ENCODE measurements at places on chromosomes 4 and X.
A peak's percentile ranks its signal among the peaks of the same experiment; 100 is the strongest.

DNA sequence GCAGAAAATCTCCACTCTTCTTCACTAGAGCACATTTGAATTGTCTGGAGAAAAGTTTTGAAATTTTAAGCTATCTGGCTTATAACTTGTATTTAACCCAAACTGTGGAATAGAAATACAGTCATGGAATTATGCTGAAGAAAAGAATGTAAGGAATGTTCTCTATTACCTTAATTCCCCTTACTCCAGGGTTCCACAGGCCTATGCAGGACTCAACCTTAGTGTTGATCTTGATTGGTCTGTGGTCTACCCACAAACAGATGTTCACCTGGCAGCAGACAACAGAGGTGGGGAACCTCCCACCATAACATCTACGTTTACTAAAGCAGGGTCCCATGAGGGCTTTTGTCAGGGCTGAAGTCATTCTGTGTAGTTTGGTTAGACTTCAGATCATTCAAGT lies 189.3 kb upstream of the GPRIN3 start:
- ATAC-seq: no peak

- peak; percentile 39 for ATAC-seq
Observed at GRCh38 chr4:14853176-14853943, 148.9 kb upstream of the CPEB2 start.

DNA sequence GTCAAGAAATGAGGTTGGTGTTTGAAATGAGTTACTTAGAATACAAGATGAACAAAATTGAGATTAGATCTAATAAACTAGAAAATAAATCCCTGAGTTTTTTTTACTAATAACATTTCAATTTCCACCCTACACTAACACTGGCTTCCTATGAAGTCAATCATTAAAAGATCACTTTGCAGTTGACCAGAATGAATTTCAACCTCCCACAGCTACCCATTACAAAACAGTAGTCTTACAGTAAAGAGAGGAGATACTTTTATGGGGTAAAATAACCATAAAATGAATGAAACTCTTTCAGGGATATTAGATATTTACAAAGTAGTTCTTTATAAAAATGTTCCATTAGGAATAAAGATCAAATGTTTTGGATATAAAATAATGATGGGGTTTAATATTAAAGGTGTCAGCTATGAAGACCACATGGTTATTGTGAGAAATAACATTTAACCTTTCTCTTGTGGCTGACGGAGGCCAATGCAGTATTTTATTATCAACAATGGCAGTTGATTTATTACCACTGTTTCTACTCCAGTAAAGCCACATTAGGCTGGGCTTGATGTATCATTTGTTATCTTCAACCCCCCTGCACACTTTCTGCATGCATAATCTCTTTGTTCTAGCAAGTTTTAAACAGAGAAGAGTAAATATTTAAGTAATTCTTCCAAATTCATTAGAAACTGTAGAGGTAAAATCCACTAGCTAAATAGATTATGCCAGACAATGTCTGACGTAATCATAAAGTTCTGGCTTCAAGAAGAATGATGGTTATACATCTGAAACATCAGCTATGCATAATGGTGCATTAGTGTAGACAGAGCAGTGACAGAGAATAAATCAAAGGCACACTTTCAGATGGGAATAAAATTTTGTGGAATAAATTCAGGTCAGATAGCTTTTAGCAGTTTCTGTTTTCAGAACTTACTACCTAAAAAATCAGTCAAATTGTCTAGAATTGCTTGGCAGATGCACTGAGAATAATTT lies 516.6 kb downstream of the PCDH18 start:
- no peak for ATAC-seq

DNA sequence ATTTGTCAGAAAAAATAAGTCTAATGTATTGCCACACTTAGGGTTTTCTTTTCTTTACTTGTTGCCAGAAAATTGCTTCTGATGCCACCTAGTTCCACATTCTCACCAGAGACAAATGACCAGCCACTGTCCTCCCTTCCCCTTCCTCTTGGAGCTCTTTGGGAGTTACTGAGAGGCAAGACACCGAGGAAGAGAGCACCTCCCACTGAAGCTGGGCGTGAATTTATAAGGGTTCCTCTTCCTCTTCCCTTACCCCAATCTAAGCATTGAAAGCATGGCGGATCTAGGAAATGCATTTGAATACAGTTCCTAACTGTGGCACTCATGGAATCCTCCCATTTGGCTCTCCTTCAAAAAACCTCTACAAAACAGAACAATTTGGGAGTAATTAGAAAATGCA lies 30.0 kb downstream of the ANXA3 start:
- no peak for ATAC-seq

- peak; percentile 66 for ATAC-seq
Observed at GRCh38 chr4:139297001-139297410, 4.3 kb upstream of the NAA15 start.

GRCh38 chr4:7466904-7467303 lies 32.2 kb upstream of the PSAPL1 start:
- ATAC-seq: no peak

GRCh38 chrX:153637121-153638040 lies 9.6 kb upstream of the DUSP9 start:
- no peak for ATAC-seq

DNA sequence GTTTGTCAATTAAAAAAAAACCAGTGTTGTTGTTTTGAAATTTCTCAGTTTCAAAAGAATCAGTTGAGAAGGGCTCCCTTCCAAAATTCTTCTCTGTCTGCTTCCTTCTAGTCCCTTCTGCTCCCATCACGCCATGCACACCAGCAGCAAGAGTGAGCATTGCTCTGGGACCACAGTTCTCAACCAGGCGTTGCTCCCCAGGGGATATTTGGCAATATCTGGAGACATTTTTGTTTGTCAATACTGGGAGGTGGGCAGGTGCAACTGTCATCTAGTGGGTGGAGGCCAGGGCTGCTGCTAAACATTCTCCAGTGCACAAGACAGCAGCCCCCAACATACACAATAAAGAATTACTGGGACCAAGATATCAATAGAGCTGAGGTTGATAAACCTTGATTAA lies 74.8 kb upstream of the EGFL6 start:
- ATAC-seq: no peak

- ATAC-seq: peak; percentile 69
Observed at GRCh38 chr4:140004549-140004895, 149.5 kb downstream of the MAML3 start.

DNA sequence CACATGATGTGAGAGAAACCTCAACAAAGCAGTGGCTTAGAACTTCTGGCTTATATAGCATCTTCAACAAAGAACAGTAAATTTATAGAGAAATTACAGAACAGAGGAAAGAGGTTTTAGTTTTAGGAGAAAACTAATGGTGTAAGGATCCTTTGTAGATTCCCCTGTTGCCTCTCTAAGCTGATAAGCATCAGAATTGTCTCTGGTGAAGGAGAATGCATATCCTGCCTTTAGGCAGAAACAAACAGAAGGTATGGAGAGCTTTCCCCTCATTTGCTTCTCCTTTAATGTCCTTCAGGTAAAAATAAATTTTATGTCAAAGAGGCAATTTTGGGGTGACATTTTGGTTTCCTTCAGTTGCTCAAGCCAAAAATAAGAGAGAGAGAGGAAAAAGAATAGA lies 625.9 kb downstream of the CCSER1 start:
- no peak for ATAC-seq

DNA sequence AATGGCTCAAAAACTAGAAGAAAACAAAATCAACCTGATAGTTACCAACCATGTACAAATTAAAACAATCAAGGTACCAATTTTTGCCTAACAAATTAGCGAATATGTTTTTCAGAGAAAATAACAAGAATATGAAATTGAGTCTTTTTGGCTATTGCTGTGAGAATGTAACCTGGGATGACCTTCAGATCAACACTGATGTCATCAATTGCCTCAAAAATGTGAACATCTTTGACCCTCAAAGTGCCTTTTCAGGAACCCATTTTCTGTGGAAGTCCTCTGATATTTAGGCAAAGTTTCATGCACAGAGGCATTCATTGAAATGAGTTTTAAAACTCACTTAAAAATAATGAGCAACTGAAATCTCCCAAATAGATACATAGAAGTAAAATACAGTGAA lies 6.1 kb downstream of the RELL1 start:
- no peak for ATAC-seq

DNA sequence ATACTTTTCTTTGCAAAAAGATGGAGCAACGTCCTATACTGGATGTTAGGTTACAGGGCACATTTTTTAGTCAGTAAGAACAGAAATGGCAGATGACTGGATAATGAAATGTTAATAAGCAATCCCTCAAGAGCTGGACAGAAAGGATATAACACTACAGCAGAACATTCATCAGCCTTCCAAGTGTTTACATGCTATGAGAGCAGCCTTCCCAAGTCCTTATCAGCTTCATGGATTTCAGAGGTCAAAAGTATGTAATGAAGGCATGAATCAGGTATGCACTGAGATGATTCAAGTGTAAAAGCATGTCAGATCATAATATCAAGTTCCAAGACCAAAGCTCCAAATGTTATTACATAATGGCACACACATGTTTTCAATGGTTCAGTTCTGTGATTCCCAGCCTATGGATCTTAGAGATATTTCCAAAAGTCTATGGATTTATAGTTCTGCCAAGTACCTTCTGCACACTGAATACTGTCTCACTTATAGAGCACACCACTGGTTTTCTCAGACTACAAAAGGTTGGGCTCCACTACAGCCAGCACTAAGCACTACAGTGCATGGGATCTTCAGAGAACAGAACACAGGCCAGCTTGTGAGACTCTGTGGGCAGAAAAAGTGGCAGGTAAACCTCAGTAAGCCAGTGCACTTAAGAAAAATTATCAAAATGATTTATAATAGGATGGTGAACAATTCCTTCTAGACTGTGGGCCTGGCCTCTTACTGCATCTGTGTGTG lies 49.2 kb downstream of the GPC4 start:
- ATAC-seq: no peak

DNA sequence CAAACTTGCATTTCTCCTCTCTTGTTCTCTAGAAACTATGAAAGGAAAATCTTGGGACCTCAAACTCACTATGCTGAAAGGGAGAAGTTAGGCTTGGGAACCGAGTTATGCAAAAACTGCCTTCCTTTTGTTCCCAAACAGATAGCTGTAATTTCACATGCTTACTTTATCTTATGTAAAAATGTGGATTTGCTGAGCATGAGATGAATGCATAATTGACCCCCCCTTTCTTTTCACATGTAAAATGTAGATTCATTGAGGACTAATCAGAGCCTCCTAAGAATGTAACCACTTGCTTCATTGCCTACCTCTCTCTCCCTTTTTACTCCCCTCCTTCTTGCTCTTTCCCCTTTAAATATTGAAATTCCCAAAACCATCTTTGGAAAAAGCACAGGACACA lies 18.0 kb downstream of the TBC1D9 start:
- no peak for ATAC-seq

DNA sequence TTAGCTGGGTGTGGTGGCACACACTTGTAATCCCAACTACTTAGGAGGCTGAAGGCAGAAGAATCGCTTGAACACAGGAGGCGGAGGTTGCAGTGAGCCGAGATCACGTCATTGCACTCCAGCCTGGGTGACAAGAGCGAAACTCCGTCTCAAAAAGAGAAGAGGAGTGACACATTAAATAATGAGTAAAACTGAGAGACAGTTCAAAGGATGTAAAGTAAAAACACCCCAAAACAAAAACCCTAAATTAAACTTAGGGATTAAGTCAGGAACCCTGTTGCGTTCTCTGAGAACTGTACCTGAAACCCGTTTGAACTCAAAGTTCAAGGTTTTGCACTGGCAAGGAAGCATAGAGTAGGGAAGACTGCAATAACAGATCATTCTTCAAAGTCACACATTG lies 141.7 kb downstream of the BRWD3 start:
- no peak for ATAC-seq

DNA sequence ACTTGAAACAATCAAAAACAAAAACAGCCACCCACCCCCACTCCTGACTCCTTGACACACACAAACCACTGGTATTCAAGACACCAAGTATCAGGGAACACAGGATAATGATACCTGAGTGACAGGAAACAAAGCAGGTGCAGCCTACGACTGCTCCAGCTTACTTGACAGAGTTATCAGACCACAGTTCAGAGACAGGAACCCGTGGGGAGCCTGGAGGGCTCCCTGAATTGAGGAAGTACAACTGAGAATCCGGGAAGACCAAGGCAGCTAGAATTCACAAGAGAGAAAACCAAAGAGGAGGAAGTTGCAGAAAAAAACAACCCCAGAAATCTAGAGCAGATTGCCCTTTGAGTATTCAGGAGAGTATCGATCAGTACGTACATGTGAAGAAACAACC lies 20.5 kb downstream of the COMMD8 start:
- ATAC-seq: no peak

GRCh38 chr4:165402375-165402774 lies 23.6 kb downstream of the CPE start:
- ATAC-seq: no peak

DNA sequence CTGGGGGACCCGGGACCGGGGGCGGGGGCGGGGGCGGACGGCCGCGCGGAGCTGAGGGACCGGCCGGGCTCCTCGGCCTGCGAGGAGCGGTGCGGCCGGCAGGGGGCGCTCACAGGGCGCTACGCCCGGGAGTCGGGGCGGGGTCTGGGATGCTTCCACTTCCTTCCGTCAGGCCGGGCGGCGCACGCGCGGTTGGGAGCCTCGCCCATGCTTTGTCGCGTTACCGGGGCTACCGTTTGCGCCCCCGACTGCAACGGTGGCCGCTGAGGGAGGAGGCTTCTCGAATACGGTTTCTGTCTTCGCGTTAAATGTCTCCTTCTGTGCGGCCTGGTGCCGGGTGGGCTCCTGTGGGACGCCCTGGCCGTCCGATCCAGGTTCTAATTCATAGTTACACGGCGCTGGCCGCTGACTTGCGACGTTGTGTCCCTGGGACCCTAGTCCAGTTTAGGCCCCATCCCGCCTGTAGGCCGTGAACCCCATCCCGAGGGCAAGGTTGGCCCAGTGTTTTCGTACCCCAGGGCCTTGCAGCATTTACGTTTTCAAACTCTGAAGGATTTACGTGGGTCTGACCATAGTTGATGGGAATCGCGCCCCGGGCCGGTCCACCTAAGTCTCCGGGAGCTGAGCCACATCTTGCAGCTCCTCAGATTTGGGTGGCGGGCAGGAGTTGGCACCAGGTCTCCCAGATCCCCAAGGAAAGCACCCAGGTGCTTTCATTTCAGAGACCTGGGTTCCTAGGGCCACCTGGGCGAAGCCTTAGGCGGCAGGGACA lies 549 bp downstream of the MSL3 start:
- peak; percentile 92 for ATAC-seq

Measured in esophagus mucosa (tissue), 1 donor.